ENCODE measurements at places on chromosomes 4 and X. TPM values are rescaled to one million over a fixed set of nuclear protein-coding genes. Genes with fewer than 3 reads are reported as not detected.

Gene RPL9
- total RNA-seq = 1,563 TPM

Gene C4orf50
- total RNA-seq = not detected

Gene SMARCA1
- 36.5 TPM for total RNA-seq

Gene RPL34
- 1,554 TPM for total RNA-seq

Gene GRIA3
- total RNA-seq = not detected

Gene IL21
- not detected for total RNA-seq

DNA sequence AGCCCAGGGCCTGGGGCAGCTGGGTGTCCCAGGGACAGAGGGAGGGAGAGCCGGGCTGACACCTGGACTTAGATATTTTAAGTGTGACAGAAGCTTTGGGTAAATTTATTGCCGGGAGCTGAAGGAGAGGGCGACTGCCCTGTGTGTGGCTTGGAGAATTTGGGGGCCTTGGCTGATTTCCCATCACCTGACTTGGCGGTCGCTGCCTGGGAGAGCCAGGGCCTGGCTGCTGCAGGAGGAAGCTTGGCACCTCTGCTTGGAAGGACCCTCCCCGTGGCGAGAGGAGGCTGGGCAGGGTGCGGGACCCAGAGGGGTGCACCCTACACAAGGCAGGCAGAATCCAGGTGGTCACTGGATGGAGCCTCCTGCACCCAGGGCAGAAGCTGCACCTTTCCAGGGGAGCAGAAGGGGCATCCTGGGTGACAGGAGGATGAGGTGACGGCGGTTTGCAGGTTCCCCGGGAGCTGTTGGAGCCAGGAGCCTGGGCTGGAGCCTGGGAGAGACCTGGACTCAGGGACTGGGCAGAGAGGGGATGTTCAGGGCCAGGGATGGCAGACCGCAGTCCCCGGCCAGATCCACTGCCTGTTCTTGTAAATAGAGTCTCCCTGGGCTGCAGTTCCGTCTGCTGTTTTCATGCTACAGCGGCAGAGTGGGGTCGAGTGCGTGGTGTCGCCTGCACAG lies 72.0 kb downstream of the RGS12 start:
- DNase-seq = no peak

DNA sequence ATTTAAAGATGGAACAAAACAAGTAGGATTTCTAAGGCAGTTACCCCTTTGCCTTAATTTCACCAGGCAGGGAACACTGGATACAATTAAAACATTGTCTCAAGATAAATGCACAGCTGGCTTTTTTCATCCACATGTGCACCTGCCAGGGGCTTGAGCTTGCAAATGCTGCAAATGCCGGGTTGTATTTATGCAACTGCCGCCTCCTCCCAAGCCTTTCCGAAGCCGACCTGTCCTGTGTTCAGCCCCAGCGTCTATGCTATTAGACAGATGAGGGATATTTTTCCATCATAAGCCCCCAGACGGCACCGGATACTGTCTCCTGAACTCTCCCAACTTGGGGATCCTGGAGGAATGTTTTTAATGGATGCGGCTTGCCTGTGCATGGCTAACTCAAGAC lies 251.6 kb downstream of the CRLF2 start:
- no peak for DNase-seq

- DNase-seq = peak; percentile 29
Measured at GRCh38 chrX:20362268-20363267, 95.9 kb upstream of the RPS6KA3 start.

DNA sequence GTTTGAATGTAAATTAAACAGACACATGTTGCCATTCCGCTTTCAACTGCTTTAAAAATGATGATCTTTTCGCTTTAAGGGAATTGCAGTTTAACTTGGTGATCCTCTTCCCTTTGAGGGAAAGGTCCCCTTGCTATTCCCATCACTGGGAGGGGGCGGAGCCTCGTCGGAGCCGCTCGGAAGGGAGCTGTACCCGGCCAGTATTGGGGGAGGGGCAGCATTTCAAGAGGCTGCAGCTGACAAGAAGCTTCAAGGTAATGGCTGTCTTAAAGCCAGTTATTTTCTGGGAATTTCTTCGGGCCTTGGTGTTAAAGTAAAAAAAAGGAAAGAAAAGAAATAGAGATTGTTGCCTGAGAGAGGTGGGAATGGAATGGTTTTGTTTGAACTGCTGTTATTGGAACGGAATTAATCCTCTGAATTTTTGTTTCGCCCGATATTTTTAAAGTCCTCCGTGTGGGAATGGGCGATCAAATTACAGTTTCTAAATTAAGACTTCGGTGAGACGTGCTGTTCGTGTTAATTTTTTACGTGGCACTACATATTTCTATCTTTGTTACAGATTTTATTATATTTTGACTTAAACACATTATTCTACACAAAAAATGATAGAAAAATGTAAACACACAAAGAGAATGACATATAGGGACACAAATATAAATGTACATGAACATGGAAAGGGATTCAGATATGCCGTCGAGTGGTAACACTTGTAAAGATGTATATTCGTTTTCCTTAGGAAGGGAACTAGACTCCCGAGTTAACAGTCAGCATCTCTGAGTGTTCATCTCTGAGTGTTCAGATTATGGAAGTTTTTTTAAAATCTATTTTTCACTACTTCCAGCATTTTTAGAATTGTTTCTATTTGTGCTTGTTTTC lies 9.2 kb downstream of the PWWP3B start:
- DNase-seq = peak; percentile 4

DNA sequence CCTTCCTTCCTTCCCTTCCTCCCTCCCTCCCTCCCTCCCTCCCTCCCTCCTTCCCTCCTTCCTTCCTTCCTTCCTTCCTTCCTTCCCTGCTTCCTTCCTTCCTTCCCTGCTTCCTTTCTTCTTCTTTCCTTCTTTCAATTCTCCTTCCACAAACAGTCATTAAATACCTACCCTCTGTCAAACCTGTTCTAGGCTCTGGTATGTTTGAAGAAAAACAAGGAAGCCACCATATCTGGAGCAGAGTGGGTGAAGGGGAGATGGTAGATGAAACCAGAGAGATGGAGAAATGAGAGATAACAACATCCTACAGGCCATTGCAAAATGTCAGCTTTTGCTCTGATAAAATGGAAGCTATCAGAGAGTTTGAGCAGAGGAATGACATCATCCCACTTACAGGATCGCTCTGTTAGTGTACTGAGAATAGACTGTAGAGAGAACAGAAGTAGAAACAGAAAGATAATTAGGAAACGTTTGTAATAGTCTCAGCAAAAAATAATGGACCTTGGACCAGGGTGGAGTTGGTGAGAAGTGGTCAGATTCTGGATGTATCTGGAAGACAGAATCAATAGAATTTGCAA lies 334.0 kb downstream of the STIM2 start:
- no peak for DNase-seq

GRCh38 chrX:3384327-3384726 lies 37.9 kb upstream of the MXRA5 start:
- peak; percentile 39 for DNase-seq

DNA sequence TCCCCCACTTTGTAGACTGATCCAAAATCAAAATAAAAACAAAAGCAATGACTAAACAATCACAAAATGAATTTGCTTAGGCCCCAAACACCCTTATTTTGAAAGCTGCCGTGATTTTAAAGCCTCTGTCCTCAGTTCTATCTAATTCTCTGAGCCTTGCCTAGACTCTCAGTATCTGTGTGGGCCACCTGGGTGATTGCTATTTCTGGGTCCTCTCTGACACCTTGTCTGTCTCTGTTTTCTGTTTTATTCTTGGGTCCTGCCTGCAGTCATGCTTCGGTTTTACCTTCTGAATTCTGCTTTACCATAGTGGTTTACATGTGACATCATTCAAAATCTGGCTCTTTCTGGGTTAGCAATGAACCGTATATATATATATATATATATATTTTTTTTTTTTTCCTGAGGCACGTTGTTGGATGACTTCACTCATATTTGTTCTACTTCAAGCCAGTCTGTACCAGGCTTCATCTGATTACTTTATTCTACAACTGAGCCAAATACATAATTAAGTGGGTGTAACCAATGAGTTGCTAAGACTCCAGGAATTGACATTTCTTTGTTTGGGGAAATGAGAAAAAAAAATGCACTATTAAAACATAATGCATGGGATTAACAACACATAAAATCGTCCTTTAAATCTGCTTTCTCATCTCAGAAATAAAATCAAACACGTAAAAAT lies 710.7 kb upstream of the SLIT2 start:
- no peak for DNase-seq

DNA sequence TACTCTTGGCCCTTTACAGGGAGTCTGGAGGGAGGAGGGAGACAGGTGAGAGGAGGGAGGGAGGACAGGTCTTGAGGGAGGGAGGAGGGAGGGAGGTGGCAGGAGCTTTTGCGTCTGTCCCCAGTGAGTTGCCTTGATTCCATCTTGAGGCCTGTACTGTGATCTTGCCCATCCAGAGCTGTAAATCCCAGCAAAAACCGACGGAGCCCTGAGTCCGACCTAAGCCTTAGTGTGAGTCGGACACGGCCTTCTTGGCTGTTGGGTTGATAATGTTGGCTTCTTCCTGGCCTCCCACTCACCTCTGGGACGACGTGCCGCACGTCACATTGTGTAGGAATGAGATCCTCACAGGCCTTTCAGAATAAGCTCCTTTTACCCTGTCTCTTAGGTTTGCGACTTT lies 72.5 kb downstream of the RGS12 start:
- DNase-seq = no peak

- DNase-seq = no peak
Measured at GRCh38 chr4:931194-931959, 739 bp downstream of the GAK start.

- no peak for DNase-seq
Measured at GRCh38 chrX:46554942-46555341, 9.7 kb upstream of the ZNF674 start.

- no peak for DNase-seq
Measured at GRCh38 chrX:21738950-21739287, 19.0 kb downstream of the SMPX start.
